ENCODE measurements at places on chromosomes 6 and 20. TPM values are rescaled to one million over a fixed set of nuclear protein-coding genes. Genes with fewer than 3 reads are reported as not detected.
A peak's percentile ranks its signal among the peaks of the same experiment; 100 is the strongest.

DNA sequence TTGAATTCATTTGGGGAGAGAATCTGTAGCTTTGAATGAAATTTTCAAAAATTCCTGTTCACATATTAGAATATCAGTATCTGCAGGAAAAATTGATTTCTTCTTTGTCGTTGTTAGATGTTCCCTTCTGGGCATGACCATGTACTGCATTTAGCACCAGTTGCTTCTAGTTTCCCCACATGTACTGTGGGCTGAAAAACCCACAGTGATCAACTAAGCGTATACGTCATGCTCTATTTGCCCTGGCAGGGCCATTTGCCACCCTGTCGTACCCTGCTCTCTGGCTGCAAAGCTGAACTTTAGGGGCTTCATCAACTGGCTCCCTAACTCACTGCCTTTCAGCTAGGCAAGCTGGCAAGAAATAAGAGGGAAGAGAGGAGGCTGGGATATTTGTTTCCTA lies 340.7 kb upstream of the TSHZ2 start:
- no peak overlapping the region for H3K27ac ChIP-seq
- no peaks in the 10 kb centered on the region for H3K4me1 ChIP-seq
- no peaks in the 10 kb centered on the region for H3K36me3 ChIP-seq

DNA sequence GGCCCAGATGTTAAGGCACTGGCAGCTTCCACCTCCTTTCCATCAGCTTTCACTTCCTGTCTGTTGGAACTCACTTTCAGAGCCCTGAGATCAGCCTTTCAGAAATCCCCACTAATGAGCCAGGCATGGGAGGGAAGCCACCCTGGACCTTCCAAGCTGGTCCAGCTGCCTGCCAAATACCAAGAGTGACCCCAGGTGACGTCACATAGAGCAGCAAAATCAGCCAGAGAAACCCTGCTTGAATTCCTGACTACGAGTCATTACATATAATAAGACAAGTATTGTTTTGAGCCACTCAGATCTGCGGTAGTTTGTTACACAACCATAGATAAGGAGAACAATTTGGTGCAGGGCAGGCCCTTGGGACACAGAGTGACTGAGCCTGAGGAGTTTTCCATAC lies 556.0 kb upstream of the JAG1 start:
- no peak overlapping the region for H3K27ac ChIP-seq
- no peak overlapping the region for H3K4me3 ChIP-seq
- no peaks in the 10 kb centered on the region for H3K36me3 ChIP-seq
- no peak for DNase-seq
- no peaks in the 10 kb centered on the region for H3K4me1 ChIP-seq
- no peaks in the 10 kb centered on the region for H3K27me3 ChIP-seq

DNA sequence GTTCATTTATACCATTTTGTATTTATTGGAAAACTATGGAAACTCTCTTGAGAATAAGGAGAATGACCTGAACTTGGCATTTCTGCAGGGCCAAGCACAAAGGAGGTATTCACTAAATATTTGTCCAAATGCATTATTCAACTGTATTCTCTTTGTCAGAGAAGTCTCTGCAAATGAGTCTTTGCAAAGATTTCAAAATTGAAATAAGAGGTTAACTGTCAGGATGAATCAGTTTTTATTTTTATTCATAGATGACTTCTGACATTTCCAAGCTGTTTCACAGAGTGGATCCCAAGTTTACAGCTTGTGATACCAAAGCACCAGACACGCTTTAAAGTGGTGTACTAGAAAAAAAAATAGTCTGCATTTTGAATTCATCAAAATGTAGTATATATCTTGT lies 131.6 kb downstream of the UTRN start:
- peaks cover under 1% of the 10 kb centered on the region for H3K36me3 ChIP-seq
- DNase-seq, result no peak
- H3K4me1 ChIP-seq, result peaks cover 22% of the 10 kb centered on the region
- H3K4me3 ChIP-seq, result no peak overlapping the region
- no peaks in the 10 kb centered on the region for H3K27me3 ChIP-seq
- H3K27ac ChIP-seq, result no peak overlapping the region

GRCh38 chr6:43893073-43893472 lies 123.1 kb downstream of the VEGFA start:
- DNase-seq, result no peak
- no peak overlapping the region for H3K4me3 ChIP-seq
- no peaks in the 10 kb centered on the region for H3K36me3 ChIP-seq
- H3K27me3 ChIP-seq, result peaks cover 2% of the 10 kb centered on the region
- no peak overlapping the region for H3K27ac ChIP-seq

GRCh38 chr20:58143531-58143930 lies 84.9 kb downstream of the ANKRD60 start:
- H3K36me3 ChIP-seq, result no peaks in the 10 kb centered on the region
- no peaks in the 10 kb centered on the region for H3K27me3 ChIP-seq
- no peak for DNase-seq
- no peaks in the 10 kb centered on the region for H3K4me1 ChIP-seq
- H3K27ac ChIP-seq, result no peak overlapping the region

Gene VSTM2L
- total RNA-seq, result not detected

Gene SYCP2
- total RNA-seq, result 9.1 TPM

Gene OR5V1
- not detected for total RNA-seq

Gene SESN1
- 51.8 TPM for total RNA-seq

DNA sequence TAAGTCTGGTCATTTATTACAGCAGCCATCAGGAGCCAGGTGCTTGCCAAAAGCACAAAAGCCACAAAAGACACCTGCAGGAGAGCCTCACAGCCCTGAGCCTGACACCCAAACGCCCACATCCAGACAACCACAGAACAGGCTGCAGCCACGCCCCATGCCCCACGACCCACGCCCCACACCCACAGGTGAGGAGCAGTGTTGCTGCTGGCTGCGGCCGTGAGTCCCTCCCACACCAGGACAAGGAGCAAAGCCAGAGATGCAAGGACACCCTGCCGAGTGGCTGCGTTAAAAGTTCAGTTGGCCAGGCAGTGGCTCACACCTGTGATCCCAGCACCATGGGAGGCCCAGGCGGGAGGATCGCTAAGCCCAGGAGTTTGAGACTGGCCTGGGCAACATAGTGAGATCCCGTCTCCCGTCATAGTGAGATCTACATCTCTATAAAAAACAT lies 43.0 kb downstream of the SLC2A4RG start:
- no peak for DNase-seq
- no peak overlapping the region for H3K27ac ChIP-seq
- no peaks in the 10 kb centered on the region for H3K36me3 ChIP-seq

GRCh38 chr6:43746071-43746470 lies 23.9 kb upstream of the VEGFA start:
- no peak for DNase-seq
- no peak overlapping the region for H3K4me3 ChIP-seq
- no peak overlapping the region for H3K27ac ChIP-seq
- no peaks in the 10 kb centered on the region for H3K36me3 ChIP-seq

Gene CLIC5
- 4.7 TPM for total RNA-seq

GRCh38 chr6:53735896-53736295 lies 58.9 kb upstream of the LRRC1 start:
- no peaks in the 10 kb centered on the region for H3K36me3 ChIP-seq
- no peak for DNase-seq
- no peak overlapping the region for H3K4me3 ChIP-seq
- H3K27ac ChIP-seq, result no peak overlapping the region
- peaks cover 10% of the 10 kb centered on the region for H3K4me1 ChIP-seq

- no peaks in the 10 kb centered on the region for H3K4me1 ChIP-seq
- no peaks in the 10 kb centered on the region for H3K27me3 ChIP-seq
- no peaks in the 10 kb centered on the region for H3K36me3 ChIP-seq
Measured at GRCh38 chr6:20605581-20605980, 71.3 kb downstream of the CDKAL1 start.

GRCh38 chr6:20286968-20287565 lies 74.8 kb upstream of the MBOAT1 start:
- peaks cover 9% of the 10 kb centered on the region for H3K27me3 ChIP-seq
- H3K4me3 ChIP-seq, result no peak overlapping the region
- no peaks in the 10 kb centered on the region for H3K36me3 ChIP-seq

- no peak overlapping the region for H3K27ac ChIP-seq
- no peaks in the 10 kb centered on the region for H3K4me1 ChIP-seq
- DNase-seq, result no peak
- no peak overlapping the region for H3K4me3 ChIP-seq
- H3K36me3 ChIP-seq, result peaks cover 89% of the 10 kb centered on the region
- H3K27me3 ChIP-seq, result no peaks in the 10 kb centered on the region
Measured at GRCh38 chr20:1164871-1165270, 19.9 kb downstream of the TMEM74B start.

GRCh38 chr6:129708496-129709195 lies 1.3 kb downstream of the ARHGAP18 start:
- no peak overlapping the region for H3K27ac ChIP-seq
- H3K4me1 ChIP-seq, result peaks cover 23% of the 10 kb centered on the region
- H3K4me3 ChIP-seq, result peak overlapping the region; percentile 96
- no peaks in the 10 kb centered on the region for H3K36me3 ChIP-seq

GRCh38 chr6:12718015-12718414 lies 1.4 kb downstream of the PHACTR1 start:
- no peaks in the 10 kb centered on the region for H3K36me3 ChIP-seq
- no peak for DNase-seq
- no peak overlapping the region for H3K27ac ChIP-seq

GRCh38 chr6:30830438-30830837 lies 53.9 kb upstream of the DDR1 start:
- no peaks in the 10 kb centered on the region for H3K27me3 ChIP-seq
- peak overlapping the region; percentile 78 for H3K27ac ChIP-seq

GRCh38 chr20:2873747-2874041 lies 413 bp downstream of the PTPRA start:
- DNase-seq, result no peak
- no peaks in the 10 kb centered on the region for H3K36me3 ChIP-seq
- H3K4me3 ChIP-seq, result peak overlapping the region; percentile 80
- peaks cover 39% of the 10 kb centered on the region for H3K4me1 ChIP-seq

DNA sequence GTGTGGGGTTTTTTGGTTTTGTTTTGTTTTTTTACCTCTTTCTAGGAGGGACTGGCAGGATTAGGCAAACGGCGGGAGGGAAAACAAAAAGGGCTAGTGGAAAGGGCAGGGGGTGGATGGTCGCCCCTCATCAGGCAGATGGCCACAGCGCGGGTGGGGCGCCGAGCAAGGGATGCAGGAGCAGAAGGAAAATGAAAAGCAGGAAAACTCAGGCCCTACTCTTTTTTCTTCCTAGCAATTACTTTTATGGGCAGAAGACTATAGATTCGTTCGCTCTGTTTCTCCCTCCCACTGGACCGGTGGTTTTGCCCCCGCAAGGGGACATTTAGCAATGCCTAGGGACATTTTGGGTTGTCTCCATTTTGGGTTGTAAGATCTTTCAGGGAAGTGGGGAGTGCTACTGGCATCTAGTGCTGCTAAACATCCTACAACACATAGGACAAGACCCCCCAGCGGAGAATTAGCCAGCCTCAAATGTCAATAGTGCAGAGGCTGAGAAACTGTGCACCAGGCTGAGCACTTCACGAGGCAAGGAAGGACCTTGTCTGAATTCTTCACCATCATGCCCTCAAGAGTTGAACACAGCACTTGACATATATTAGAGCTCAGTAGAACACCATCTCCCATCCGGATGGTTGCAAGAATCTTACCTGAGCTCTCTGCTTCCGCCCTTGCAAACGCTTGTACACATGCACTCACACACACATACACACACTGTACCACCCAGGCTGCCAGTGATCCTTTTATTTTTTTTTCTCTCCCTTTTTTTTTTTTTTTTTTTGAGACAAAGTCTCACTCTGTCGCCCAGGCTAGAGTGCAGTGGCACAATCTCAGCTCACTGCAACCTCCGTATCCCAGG lies 4.8 kb upstream of the ZMYND8 start:
- H3K36me3 ChIP-seq, result no peaks in the 10 kb centered on the region
- H3K4me3 ChIP-seq, result no peak overlapping the region
- no peak overlapping the region for H3K27ac ChIP-seq
- no peaks in the 10 kb centered on the region for H3K27me3 ChIP-seq

DNA sequence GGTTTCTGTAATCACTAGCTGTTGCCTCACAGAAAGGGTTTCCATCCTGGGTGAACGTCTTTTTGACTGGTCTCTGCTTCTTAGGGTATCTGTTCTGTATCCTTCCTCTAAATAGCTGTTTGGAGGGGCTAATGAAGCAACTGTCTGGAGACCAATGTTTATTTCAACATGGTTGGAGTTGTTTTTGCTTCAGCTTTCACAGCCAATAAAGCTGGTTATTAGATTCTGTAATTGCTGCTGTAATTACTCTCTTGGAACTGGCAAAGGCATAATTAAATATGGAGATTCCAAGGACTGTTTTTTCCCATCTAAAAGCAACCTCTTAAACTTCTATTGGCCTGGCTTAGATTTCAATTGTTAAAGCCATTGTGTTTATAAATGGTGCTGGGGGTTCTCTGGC lies 31.9 kb downstream of the CHMP4B start:
- DNase-seq, result no peak
- peaks cover 44% of the 10 kb centered on the region for H3K4me1 ChIP-seq
- no peaks in the 10 kb centered on the region for H3K27me3 ChIP-seq
- H3K36me3 ChIP-seq, result peaks cover 2% of the 10 kb centered on the region
- H3K27ac ChIP-seq, result no peak overlapping the region

DNA sequence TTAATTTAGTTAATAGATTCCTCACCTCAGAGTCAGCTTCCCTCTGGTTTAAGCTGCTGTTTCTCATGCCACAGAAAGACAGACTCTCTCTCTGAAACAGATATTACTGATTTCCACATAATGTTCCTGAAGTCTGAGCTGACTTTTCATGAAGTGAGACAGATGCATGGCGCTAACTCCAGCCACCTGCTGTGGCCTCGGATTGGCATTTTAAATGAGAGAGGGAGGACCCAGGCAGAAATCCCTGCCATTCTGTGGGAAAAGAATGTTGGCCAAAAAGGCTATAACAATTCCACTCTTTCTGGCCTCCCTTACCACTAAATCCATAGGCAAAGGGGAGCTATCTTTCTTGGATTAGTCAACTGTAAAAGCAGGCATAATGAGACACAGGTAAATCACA lies 354.1 kb upstream of the CDH4 start:
- no peaks in the 10 kb centered on the region for H3K36me3 ChIP-seq
- no peaks in the 10 kb centered on the region for H3K4me1 ChIP-seq
- no peak overlapping the region for H3K27ac ChIP-seq
- H3K4me3 ChIP-seq, result no peak overlapping the region
- H3K27me3 ChIP-seq, result no peaks in the 10 kb centered on the region
- no peak for DNase-seq

- H3K4me1 ChIP-seq, result no peaks in the 10 kb centered on the region
- H3K36me3 ChIP-seq, result peaks cover 36% of the 10 kb centered on the region
- H3K27ac ChIP-seq, result no peak overlapping the region
- no peaks in the 10 kb centered on the region for H3K27me3 ChIP-seq
Measured at GRCh38 chr20:34927736-34928135, 27.9 kb downstream of the GSS start.

DNA sequence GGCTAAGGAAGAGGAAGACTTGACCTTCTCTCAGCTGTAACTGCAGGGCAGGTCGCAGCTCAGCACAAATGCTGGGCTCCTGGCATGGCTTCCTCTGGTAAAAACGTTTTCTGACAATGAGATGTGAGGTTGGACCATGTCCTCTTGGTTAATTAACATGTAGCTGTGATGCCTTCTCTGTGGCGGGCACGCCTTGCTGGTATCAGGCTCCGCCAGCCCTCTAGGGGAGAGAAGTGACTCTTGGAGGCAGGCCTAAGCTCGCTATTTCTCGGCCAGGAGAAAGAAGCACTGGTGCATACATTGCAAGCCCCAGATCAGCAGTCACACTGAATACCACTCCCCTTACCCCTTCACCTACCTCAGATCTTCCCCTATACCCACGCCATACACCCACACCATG lies 65.0 kb downstream of the QRSL1 start:
- DNase-seq, result no peak
- no peak overlapping the region for H3K27ac ChIP-seq
- H3K36me3 ChIP-seq, result no peaks in the 10 kb centered on the region
- H3K4me3 ChIP-seq, result no peak overlapping the region
